ENCODE measurements at places on chromosomes 1 and 21. TPM values are rescaled to one million over a fixed set of nuclear protein-coding genes. Genes with fewer than 3 reads are reported as not detected.

TFF2 gene
- total RNA-seq = not detected

NIBAN1 gene
- total RNA-seq = 34.7 TPM

GUCA2B gene
- total RNA-seq = not detected

PPFIA4 gene
- 5.6 TPM for total RNA-seq

NAXE gene
- 90.5 TPM for total RNA-seq

FCAMR gene
- not detected for total RNA-seq

INSRR gene
- total RNA-seq = not detected
